IMR-90 (cell line): ENCODE measurements at places on chromosomes 16 and 17. TPM values are rescaled to one million over a fixed set of nuclear protein-coding genes. Genes with fewer than 3 reads are reported as not detected.

Gene HS3ST2
- not detected in 2 replicates for total RNA-seq

GRCh38 chr16:54060599-54061421 is 225.8 kb downstream of the IRX3 start:
- DNase-seq: no peak

GRCh38 chr17:76008630-76009425 is 8.2 kb downstream of the CDK3 start:
- DNase-seq: no peak

Gene BCO1
- not detected in 2 replicates for total RNA-seq

- DNase-seq: no peak
These were observed 34.5 kb upstream of the TMC5 start for GRCh38 chr16:19382887-19383816.

Gene E4F1
- 13.1 and 25.0 TPM in 2 replicates for total RNA-seq

DNA sequence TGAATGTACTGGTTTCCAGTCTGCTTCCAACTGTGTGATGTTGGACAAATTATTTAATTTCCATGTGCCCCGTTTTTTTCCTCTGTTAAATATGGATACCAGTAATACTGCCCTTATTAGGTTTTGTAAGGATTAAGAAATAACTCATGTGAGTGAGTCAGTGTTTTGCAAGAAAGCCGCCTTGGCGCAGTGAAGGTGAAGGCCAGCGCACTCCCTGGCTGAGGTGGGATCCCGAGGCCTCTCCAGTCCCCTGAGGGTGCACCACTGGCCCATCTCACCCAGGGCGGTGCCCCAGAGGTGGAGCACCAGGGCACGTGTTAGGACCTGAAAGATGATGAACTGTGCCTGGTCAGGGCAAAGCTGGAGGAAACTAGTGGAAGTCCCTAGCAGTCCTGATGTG is 43.5 kb downstream of the PHKB start:
- DNase-seq: peak; percentile 23

GRCh38 chr16:57422026-57422944 is 17.7 kb downstream of the CCL17 start:
- peak; percentile 72 for DNase-seq

DNA sequence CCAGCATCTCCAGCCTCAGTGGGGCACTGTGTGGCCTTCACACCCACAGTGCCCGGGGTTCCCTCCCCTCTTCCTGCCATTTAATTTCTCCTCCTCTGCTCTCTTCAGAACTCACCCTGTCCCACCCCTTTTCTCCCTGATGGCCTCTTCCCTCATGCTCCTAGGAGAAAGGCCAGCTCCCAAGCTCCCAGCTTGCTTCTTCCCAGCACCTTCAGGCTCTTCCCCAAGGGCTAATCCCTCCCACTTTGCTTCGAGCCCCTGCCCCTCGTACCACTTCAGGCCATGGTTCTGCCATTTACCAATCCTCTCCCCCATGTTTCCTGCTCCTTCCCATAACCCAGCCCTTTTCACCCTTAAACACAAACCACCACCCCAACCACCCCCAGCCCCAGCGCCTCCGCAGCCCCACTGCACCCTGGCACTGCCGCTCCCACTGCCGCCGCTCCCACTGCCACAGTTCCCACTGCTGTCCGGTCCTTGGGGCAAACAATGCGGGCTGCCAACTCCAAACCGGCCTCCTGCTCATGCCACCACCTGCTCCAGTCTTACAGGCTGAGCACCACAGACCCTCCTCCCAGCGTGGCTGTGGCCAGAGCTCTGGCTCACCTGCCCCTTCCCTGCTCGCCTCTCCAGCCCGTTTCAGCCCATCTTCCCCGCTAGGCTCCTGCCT is 28.6 kb downstream of the ADAM11 start:
- no peak for DNase-seq

DNA sequence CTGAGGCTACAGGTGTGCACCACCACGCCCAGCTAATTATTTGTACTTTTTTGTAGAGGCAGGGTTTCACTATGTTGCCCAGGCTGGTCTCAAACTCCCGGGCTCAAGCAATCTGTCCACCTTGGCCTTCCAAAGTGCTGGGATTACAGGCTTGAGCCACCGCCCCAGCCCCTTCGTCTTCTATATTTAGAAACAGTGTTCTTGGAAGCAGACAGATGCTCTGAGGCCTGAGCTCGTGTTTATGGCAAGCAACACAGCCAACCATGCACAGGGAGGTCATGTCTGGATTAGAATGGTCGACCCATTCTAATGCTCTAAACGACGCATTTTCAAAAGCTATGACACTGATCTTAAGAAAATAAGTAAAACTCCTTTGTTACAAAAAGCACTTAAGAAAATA is 16.6 kb downstream of the TMEM204 start:
- DNase-seq: no peak

GRCh38 chr16:68146585-68146984 is 61.4 kb downstream of the NFATC3 start:
- DNase-seq: peak; percentile 60

- no peak for DNase-seq
These were observed 4.2 kb downstream of the IFI35 start for GRCh38 chr17:43010667-43011308.

Gene CRISPLD2
- total RNA-seq: 35.0 and 37.5 TPM in 2 replicates

Gene CCDC144A
- total RNA-seq: 1.4 and 3.6 TPM in 2 replicates

DNA sequence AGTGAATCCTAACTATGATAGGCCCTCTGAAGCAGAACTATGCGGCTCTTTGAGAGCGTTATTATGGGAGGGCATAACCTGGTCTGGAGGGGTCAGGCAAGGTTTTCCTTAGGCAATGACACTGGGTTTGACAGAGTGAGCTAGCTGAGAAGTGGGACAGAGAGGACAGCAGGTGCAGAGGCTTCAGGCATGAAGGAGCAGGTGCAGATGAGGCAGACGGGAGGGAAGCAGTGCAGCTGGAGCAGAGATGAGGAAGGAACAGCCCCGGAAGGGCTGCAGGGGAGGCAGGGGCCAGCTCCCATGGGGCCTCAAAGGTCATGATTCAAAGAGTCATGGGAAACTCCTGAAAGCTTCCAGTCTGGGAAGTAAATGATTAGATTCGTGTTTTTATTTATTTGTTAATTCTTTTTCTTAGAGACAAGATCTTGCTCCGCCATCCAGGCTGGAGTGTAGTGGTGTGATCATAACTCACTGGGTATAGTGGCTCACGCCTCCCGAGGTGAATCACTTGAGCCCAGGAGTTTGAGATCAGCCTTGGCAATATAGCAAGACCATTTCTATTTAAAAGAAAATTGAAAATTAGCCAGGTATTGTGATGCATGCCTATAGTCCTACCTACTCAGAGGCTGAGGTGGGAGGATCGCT is 5.4 kb downstream of the MARCHF10 start:
- DNase-seq: no peak

- DNase-seq: no peak
These were observed 2.0 kb downstream of the MMP2 start for GRCh38 chr16:55481023-55481422.

DNA sequence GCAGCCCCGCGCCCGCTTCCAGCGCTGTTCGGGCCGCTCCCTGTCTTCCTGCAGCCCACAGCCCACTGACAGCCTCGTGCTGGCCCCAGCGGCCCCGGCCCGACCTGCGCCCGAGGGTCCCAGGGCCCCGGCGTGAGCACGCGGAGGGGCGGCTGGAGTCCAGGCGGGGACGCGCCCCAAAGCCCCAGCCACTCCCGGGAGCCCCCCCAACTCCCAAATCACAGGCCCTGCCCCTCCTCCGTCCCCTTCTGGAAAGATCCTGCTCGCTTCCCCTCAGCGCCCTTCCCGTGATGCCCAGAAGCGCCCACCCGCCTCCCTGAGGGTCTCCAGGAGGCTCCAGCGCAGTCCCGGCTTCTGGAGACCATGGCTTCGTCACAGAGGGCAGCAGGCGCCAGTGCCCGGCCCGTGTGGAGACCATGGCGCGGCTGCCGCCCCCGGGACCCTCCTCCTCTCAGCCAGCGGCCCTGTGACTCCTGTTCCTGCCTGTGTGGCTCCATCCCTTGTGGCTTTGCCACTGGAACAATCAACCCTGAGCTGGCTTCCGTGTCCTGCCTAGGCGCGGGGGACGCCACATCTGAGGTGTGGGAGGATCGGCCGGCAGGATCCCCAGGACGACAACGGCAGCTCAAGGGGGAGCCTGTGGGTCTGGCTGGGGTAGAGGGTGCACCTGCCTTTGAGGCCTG is 3.9 kb downstream of the UTS2R start:
- no peak for DNase-seq

- DNase-seq: no peak
These were observed 84.0 kb downstream of the MSI2 start for GRCh38 chr17:57340160-57340981.

GRCh38 chr17:12081720-12082119 is 61.0 kb downstream of the MAP2K4 start:
- no peak for DNase-seq

Gene TMEM92
- total RNA-seq: 0.18 and 0.28 TPM in 2 replicates

Gene MYH3
- 0.28 and 0.54 TPM in 2 replicates for total RNA-seq

- DNase-seq: no peak
These were observed 4.7 kb upstream of the TGFB1I1 start for GRCh38 chr16:31467151-31467773.

GRCh38 chr16:27638833-27639560 is 89.1 kb downstream of the KATNIP start:
- DNase-seq: no peak

Gene TPPP3
- 0.54 and 0.56 TPM in 2 replicates for total RNA-seq

Gene GPATCH8
- total RNA-seq: 8.8 and 13.3 TPM in 2 replicates

GRCh38 chr17:37116671-37117185 is 168.0 kb downstream of the AATF start:
- DNase-seq: no peak

Gene PLA2G10
- not detected in 2 replicates for total RNA-seq

Gene EPOP
- total RNA-seq: 0.28 and 0.36 TPM in 2 replicates

Gene CX3CL1
- total RNA-seq: under 0.01 and 0.18 TPM in 2 replicates

DNA sequence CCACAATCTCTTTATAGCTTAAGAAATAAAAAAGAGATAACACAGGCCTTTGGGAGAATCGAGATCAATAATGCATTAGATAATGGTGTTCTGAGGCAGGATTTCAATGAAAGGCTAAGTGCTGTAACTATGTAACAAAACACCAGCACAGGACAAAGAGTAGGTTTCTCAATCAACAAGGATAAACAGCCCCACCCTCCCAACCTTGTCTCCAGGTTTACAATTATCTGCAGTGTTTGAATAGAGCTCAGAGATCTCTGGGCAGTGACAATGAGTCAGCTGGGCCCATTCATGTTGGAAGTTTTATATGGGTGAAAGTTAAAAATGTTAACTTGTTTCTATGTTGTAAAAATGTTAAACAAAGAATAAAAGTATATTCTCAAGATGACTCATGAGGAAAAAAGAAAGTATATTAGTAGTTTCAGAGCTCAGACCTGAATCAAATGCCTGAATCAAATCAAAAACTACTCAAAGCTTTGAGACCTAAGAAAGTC is 17.0 kb upstream of the KRT20 start:
- DNase-seq: peak; percentile 71

DNA sequence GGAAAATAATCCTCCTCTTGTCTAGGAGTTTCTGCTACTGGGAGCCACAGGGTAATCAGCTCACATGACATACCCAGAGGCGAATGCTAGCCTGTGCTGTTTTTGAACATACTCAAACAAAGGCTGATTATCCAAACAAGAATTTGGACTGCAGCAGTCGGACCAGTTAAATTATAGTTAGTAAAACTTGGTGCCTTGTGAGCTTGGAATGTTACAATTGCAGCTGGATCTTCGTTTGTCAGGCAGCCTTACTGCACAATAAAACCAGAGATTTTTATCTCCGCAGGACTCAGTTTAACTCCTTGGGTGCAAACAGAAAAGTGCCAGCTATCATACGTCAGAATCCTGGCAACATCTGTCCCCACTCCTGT is 163.8 kb upstream of the TBX2 start:
- DNase-seq: peak; percentile 84

- DNase-seq: no peak
These were observed 84.3 kb downstream of the TMEM132E start for GRCh38 chr17:34663714-34664113.

DNA sequence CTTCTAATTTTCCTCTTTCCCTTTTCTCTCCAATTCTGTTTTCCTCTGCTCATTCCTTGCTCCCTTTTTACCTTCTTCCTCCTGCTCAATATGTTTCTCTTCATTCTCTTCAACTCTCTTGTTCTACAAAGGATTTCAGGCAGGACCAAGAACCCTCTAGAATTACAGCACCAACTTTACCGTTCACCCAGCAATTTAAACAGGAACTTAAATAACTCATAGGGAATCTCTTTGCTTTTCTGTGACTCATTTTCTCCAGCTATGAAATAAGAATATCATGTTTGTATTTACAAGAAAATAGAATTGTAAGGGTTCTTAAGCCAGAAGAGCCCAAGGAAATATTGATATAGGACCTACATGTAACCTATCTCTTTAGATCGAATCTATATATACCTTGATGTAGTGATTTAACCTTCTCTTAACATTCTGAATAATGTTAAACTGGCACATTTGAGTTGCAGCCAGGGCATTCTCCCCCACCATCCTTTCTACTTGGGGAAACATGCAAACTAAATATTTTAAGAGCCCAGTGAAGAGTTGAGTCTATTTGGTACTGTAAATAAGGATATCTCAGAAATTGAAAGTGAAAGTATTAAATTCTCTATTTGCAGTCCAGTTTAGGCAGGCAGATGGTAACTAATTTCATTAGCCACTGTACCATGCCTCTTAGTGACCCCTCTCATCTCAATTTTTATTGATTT is 137.0 kb downstream of the ANKFN1 start:
- peak; percentile 33 for DNase-seq

Gene TMC5
- total RNA-seq: not detected in 2 replicates

Gene C17orf100
- 0.18 and 0.28 TPM in 2 replicates for total RNA-seq
